NCI-H1092 treated with DMSO at 0.1 percent for 48 hours (cell line): ENCODE measurements at places on chromosomes 1 and 21.

DNA sequence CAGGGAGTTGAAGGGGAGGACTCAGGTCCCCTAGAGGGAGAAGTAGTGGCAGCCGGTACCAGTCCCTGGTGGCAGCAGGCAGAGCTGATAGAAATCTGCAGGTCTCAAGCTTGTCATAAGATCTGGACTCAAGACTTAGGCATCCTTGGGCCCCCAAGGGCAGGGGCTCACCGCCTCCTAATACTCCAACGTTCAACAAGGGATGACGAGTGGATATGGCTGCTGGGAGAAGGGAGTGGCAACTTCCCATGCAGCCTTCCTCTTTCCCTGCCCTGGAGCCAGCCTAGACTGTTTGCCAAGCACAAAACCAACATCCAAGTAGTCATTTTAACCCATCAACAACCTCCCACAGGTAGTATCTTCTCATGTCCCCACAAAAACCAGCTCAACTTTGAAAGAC lies 6.9 kb downstream of the TRABD2B start:
- no peak for DNase-seq

DNA sequence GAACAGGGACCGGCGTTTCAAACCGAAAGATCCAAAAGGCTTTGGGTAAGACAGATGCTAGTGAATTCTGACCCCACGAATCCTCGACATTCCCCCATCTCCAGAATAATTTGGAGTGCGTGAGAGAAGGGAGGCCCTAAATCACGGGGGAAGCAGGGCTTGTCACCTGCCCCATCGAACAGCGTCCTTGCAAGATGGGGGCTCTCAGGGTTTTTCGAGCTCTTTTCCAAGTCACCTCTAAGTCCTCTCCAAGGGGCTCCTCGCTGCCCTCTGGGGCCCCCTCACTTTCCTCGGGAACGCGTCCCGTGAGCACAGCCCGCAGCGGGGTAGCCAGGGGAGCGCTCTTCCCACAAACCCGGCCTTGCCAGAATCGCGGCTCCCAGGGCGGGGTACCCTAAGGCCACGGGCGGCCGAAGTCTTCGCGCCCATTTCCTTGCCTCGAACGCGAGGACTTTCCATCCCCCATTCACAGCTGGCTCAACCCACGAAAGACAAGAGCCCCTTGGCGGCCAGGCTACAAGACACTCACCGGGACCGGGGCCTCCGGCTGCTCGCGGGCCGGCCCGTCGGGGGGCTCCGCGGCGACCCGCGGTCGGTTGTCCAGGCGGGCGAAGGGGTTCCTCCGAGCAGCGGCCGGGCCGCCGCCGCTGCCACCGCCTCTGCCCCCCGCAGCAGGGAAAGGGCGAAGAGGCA lies 546 bp downstream of the DONSON start:
- peak; percentile 51 for DNase-seq

GRCh38 chr1:66250478-66250877 lies 283.5 kb upstream of the SGIP1 start:
- no peak for DNase-seq

GRCh38 chr1:174206148-174206836 lies 47.0 kb downstream of the RABGAP1L start:
- no peak for DNase-seq

DNA sequence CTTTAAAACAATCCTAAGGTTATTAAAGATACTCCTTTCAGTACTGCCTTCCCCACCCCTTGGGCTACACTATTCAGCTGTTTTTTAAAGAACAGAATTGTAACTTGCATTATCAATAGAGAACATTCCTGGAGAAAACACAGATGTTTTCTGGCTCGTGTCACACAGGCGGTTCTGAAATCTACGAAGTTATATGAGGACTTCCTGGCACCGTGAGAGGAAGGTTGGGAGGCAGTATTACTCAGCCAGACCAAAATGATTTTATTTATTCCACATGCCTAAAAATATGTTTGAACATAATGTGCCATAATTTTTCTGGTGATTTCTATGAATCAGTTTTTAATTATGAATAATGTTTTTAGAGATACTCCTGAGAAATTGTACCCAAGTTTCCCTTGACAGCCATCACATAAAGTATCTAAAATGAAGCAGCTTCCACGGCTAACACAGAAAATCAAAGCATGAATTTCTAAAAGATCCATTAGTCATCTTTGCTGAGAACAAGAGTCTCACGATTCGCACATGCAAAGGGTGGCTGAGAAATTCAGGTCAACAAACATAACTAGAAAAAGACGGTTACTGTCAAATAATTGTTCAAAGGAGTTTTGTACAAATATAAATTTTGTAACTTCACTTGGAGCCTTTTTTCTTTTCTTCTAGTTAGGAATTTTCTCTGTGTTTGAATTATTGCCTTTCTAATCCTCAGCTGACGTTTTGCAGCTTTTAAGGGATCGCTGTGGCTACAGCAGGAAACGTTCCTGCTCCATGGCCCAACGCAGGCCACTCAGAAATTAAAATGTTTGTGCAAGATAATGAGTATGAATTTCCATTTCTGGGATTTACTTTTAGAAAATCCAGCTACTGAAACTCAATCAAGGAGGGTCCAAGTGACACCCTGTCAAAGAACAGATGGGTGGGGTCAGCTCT lies 8.0 kb upstream of the SIM2 start:
- no peak for DNase-seq

DNA sequence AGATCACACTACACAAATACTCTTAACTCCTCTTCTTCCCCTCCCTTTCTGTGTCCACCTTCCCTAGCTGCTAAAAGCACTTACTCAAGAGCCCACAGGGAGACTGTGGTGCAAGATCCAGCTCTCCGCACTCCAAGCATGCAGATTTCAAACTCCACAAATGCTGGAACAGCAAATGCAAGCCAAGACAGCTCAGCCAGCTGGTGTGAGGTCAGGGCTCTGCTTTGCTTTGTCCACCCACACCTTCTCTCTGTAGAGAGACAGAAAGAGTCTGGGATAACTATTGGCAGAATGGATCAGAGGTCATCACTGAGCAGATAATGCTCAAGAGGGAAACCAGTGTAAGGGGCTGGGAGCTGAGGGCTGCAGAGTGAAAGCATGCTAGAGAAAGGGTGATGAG lies 45.2 kb upstream of the DPT start:
- no peak for DNase-seq

- DNase-seq = no peak
Observed at GRCh38 chr1:234330843-234331215, 42.4 kb upstream of the COA6 start.

- no peak for DNase-seq
Observed at GRCh38 chr1:184368354-184368753, 18.5 kb upstream of the C1orf21 start.

DNA sequence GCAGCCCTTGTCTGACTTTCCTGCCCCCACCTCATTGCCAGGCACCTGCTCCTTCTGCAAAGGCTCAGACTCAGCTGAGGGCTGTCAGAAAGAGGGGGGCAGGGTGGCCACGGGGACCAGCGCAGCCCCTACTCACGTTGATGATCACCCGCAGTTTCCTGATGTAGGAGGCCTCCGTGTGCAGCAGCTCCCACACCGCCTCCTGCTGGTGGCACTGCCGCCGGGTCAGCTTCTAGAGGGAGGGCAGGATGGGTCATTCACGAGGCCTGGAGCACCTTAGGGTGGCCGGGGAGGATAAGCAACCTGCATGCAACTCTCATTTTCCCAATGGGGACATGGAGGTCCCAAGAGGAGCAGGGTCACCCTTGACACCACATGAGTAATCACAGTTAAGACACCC lies 6.4 kb upstream of the TNFRSF25 start:
- DNase-seq = no peak
